Sciatic nerve (tissue), 2 donors: ENCODE measurements at places on chromosomes 12 and 14.

GRCh38 chr14:99147366-99147740 lies 124.6 kb downstream of the BCL11B start:
- DNase-seq, result no peak

DNA sequence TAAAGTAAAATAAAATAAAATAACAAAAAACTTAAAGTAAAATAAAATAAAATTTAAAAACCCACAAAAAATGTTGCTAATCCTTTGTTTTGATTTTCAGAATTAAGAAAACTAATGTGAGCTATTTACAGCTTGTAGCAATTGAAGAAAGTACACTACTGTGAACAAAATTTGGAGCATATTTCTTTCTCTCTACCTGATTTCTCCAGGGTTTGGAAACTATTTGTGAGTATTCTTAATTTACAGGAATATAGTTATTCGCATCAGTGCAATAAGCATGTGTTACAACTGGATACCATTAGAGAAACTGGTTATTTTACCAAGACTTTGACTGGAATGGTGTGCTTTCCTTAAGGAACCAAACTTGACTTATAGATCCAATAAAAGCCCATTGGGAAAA lies 86.1 kb upstream of the CNOT2 start:
- DNase-seq, result no peak

GRCh38 chr14:87013583-87013982 lies 979.4 kb downstream of the GALC start:
- no peak for DNase-seq

DNA sequence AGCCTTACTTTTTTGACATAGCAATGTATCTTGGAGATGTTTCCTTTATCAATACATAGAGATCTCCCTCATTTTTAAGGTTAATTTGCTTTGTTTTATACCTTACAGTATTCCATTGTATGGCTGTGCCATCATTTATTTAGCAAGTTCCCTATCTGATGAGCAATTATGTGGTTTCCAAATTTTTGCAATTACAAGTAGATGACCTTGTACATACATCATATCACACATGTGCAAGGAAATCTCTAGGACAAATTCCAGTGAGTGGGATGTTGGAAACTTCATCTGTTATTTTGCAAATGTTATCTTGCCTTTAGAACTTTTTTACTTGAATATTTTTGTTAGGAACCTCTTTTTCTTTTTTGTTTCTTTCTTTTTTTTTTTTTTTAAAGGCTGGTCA lies 49.7 kb downstream of the DRAM1 start:
- DNase-seq, result no peak

GRCh38 chr14:59490756-59491155 lies 6.4 kb downstream of the JKAMP start:
- DNase-seq, result no peak

DNA sequence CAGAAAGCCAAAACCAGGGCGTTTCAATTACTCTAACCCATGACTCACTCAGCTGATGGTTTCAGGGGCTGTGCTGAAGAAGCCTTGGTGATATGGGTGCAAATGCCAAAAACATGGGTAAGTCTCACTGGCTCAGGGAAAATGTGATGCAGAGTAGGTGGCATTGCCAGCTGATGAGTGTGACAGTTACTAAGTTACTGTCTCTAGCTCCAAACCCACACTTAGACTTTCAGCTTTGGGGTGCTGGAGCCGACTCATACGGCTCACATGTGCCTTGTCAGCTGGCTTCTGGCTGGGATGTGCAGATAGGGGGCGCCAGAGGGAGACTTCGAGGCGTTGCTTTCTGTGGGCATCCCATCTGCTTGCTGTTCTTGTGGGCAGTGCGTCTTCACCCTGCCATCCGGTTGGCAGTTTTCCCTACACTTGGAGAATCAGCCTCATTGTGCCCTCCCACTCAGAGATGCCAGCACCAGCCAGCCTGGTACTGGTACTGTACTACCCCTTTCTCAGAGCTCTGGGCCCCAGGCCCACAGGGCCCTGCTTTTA lies 11.1 kb upstream of the KRT7 start:
- DNase-seq, result no peak

- no peak for DNase-seq
Observed at GRCh38 chr14:64193821-64194220, 100.3 kb downstream of the ESR2 start.

DNA sequence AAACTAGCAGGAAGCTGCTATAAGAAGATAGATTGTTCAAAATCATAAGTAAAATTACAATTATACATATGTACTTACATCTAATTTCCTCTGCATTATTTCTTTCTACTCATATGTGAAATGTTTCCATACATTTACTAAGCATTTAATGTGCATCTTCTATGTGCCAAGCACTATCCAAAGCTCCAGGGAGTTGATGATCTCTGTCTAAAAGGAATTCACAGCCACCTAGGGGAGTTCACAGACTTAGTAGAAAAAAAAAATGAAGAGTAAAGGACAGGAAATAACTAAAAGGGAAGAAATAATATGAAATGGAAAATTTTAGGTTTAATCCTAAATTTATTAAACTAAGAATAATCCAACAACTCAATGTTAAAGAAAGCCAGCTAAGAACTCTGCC lies 91.7 kb downstream of the EFCAB11 start:
- no peak for DNase-seq

- no peak for DNase-seq
Observed at GRCh38 chr12:80576641-80577418, 130.6 kb upstream of the MYF6 start.

GRCh38 chr12:51409846-51410245 lies 14.8 kb upstream of the SLC4A8 start:
- no peak for DNase-seq

- no peak for DNase-seq
Observed at GRCh38 chr12:65004270-65004669, 116.8 kb downstream of the WIF1 start.

- no peak for DNase-seq
Observed at GRCh38 chr14:98292191-98292590, 979.8 kb downstream of the BCL11B start.

DNA sequence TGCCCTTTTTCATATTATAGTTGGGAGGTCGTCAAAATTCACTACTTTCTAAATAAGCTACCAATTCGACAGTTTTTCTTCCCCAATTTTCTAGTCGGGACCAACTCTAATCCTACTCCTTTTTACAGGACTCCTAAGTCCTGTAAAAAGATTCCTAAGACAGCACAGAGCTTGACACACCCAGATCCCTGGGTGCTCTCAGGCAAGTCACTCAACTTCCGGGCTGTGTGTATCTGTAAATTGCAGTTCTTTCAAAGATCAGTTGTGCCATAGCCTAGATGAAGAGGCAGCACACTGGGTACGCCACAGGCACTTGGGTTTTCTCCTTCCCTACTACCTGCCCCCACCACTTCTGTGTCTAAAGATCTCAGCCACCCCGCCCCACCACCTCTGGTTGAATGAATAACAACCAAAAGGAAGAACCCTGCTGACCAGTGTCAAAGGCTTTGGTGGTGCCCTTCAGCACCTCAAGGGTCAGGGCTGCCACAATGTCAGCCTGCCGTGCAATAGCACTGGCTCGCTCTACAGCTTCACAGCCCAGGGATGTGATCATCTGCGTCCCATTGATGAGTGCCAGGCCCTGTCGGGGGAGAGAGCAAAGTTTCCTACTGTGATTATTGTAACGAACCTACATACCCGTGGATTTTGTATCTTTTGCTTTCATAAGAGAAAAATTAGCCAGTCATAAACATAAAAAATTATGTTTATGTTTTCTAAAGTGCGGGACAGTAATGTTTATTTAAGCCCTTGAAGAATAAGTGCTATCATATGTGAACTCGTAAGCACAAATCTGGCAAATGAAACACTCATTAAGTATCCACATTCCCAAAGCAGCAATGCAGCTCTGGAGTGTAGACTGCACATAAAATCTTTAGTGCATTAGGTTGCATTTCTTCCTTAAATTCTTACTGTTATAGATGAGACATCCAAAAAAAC lies 9.2 kb downstream of the HAL start:
- DNase-seq, result no peak

GRCh38 chr12:74899031-74899829 lies 310.4 kb downstream of the KCNC2 start:
- DNase-seq, result no peak

DNA sequence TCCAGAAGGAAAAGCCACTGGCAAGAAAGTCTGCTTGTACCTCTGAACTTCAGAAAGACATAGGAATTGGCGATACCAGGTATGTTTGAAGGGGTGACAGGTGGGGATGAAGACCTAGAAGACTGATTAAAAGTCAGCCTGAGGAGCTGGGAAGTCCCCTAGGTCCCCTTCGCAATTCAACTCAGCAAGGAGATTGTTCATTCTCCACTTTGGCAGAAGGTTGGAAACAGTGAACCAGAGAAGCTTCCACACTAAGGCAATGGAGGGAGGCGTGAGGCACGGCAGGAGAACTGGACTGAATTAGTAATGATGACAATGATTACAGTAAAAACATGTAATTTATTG lies 240.3 kb upstream of the TMPO start:
- DNase-seq, result no peak

DNA sequence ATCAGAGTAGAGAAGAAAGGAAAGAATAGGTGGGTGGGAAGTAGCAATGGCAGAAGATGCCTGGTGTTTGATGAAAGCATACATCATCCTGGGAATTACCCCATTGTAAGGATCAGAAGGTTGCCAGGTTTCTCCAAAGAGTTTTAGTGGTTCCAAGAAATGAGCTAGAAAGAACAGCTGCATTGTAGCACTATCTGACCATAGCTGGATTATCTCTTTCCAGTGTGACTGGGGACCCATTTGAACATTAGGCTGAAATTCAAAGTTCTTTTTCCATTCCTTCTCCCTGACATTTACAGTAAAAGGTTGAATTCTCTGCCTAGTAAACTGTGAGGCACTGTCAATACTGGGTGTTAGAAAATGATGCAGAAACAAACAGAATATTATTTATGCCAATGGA lies 244.4 kb downstream of the GALC start:
- no peak for DNase-seq

GRCh38 chr12:25734529-25735180 lies 181.6 kb upstream of the LMNTD1 start:
- no peak for DNase-seq

DNA sequence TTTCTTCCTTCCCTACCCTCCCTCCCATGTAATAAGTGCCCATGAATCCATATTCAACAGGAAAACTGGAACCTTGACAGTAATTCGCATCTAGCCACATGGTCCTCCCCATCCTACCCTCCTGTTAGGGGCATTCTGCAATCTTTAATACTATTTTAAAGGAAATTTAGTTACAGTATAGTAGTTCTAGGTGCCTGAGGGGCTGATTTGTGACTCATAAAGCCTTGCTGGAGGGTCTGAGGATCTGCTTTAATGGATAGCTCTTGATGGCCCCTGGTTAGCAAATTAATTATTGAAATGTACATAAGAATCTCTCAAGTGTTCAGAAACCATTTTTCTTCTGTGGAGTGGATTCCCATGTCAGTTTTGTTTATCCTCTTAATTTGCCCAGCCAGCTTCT lies 54.1 kb downstream of the ESRRB start:
- no peak for DNase-seq

DNA sequence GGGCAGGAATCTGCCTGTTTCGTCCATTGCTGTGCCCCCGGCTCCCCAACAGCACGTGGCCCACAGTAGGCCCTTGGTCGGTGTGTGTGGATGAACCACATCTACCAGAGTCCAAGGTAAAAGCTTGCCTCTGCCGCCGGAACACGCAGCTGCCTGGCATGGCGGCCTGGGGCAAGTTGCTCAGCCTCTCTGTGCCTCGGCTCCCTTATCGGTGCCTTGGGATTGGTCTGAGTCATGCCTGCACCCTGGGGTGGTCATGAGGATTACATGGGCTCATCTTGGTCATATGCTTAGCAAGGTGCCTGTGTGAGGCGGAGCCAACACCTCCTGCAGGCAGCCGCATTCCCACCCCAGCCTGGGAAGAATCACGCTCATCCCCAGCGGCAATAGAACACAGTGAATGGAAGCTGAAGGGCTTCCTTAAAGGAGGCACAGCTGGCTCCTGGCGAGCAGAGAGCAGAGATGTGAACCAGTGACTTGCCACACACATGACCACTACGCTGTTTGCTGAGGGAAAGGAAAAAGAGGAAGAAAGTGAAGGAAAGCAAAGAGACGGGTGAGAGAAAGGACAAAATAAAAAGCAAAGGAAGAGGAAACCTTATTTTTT lies 5.5 kb upstream of the SCARB1 start:
- DNase-seq, result no peak

DNA sequence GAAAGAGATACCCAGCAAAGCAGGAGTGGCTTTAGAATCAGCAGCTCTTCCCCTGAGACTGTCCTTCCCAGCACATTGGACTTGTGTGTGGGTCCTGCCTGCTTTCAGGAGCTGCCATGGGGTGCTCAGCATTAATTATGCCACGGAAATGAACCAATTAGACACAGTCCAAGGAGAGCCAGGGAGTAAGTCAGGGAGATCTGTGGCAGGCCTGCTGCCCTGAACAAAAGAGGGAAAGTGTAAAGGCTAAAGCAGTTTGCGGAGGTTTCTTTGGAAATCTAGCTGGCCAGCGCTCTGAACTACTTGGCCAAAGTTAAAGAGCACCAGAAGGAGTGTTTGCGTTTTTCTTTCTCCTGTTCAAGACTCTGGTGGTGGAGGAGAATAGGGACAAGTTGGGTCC lies 65.7 kb upstream of the SRSF5 start:
- DNase-seq, result no peak

- no peak for DNase-seq
Observed at GRCh38 chr12:50679612-50680011, 84.3 kb upstream of the ATF1 start.

- DNase-seq, result peak; percentile 90
Observed at GRCh38 chr14:58298477-58299400, at the start of gene ARID4A. ARID4A (plus strand) TSS chr14:58298555; CDS start chr14:58299855, 1,300 bp downstream.
